ENCODE measurements at places on chromosomes 2 and 18.

DNA sequence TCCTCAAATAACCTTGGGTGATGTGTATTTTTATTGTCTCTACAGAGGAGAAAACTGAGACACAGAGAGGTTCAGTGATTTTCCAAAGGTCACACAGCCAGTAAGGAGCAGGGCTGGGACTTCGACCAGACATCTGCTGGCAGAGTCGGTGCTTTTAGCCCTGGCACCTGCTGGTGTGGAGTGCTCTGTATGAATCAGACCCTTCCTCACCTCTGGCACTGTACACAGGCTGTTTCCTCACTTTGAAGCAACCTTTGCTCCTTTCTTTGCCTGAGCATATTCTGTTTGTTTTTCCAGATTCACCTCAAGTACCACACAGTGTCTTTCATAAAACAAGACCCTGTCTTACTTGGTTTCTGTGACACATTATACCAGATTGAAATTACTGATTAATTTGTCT lies 107.9 kb downstream of the DPP10 start:
- no peak for DNase-seq

GRCh38 chr2:151730262-151730975 lies 3.9 kb downstream of the NEB start:
- DNase-seq: no peak

- DNase-seq: no peak
Measured at GRCh38 chr18:10713409-10713808, 187.6 kb downstream of the NAPG start.

DNA sequence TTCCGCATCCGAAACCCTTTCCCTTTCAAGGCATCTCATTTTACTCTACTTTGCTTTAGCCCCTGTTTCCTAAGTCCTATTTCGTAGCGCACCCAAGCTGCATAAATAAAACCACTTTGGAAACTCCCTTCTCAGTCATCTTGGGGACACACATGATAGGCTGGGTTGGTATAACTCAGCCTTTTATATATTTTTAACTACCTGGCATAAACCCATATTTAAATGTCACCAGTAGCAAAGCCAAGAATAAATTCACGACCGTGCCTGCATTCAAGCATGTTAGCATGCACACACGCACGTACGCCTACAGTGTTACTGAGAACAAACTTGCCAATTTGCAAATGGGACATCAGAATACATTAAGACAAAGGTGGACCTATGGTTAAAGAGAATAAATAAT lies 564.7 kb upstream of the PIK3C3 start:
- no peak for DNase-seq

GRCh38 chr2:61537950-61538199 lies 281 bp downstream of the XPO1 start:
- no peak for DNase-seq

DNA sequence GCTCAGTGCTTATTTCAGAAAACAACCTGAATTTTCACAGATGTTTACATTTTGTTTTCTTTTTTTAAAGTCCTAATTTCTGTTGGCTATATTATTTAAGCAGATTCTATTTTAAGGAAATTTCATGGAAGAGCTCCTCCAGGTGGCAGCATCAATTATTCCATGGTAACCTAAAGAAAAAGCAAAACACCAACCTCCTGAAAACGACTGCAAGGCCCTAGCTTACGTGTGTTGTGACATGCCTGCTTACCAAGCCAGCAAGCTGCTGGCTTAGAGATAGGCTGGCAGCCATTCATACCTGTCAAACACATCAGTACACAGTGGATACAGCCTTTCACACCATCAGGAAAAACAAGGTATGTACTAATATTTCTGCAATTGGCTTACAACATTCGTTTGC lies 64.9 kb downstream of the LPIN2 start:
- DNase-seq: no peak

DNA sequence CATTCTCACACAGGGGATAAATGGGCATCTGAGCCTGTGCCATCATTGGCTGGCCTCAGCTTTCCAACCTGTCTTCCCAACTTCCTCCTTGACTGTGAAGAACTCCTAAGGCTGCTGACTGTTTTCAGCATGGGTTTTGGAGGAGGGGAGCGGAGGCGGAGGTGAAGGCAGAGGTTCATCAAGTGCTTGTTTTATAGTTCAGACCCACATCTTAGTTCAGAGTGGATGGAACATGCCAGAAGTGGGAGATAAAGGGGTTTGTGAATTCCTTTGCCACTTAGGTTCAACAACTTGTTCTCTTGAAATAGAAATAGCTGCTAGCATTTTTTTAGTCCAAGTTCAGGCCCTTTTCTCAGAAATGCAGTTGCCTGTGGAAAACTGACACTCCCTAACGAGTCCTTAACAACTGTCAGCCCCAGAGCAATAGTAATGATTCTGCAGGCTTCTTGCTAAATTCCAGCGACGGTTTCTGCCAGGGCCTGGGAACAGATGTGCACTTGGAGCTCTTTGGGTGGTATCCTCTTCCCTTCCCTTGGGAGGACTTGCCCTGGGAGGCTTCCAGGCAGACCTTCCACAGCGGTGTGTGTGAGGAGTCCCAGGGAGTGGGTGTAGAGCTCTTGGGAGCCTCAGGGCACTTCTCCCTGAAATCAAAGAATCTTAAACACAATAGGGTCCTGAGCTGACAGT lies 30.1 kb upstream of the ITGA6 start:
- no peak for DNase-seq
